Mononuclear cell (primary cell): ENCODE measurements at places on chromosomes 2 and 18. TPM values are rescaled to one million over a fixed set of nuclear protein-coding genes. Genes with fewer than 3 reads are reported as not detected.

The ERLEC1 gene
- total RNA-seq, result 27.3 TPM

The ANKRD44 gene
- 171 TPM for total RNA-seq

The SCN7A gene
- total RNA-seq, result under 0.01 TPM

The FOSL2 gene
- 171 TPM for total RNA-seq

The SERPINB10 gene
- 5.7 TPM for total RNA-seq

The TMEM178A gene
- not detected for total RNA-seq

The TBR1 gene
- 0.10 TPM for total RNA-seq

The ALLC gene
- total RNA-seq, result not detected

The UGT1A3 gene
- total RNA-seq, result not detected

The ANO7 gene
- total RNA-seq, result 0.10 TPM

The MYCN gene
- total RNA-seq, result 0.10 TPM

The MBD2 gene
- total RNA-seq, result 51.3 TPM

The ALPP gene
- not detected for total RNA-seq

The ACTG2 gene
- total RNA-seq, result 0.10 TPM

The FHOD3 gene
- not detected for total RNA-seq
